T-helper 17 cell (primary cell): ENCODE measurements at places on chromosomes 3 and 15.

GRCh38 chr3:185687271-185687878, 101.3 kb downstream of the SENP2 start:
- no peak for DNase-seq

DNA sequence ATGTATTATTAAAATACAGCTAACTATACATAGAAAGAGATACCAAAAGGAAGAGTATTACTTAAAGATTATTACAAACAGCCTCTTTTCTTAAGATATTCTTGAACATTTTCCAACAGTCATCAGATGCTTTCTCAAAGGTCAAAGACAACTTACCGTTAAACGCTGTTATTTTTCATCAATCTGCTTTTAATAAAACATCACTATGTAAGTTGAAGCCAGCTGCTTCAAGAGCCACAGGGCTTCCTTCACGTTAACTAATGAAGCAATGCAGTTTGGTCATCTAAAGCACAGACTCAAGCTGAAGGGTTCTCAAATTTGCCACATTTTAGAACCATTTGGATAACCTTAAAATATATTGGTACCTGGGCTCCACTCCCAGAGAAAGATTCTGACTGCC, 578.8 kb downstream of the ROBO2 start:
- DNase-seq = no peak

- no peak for DNase-seq
Measured at GRCh38 chr3:107062787-107063186, 314.5 kb upstream of the CCDC54 start.

DNA sequence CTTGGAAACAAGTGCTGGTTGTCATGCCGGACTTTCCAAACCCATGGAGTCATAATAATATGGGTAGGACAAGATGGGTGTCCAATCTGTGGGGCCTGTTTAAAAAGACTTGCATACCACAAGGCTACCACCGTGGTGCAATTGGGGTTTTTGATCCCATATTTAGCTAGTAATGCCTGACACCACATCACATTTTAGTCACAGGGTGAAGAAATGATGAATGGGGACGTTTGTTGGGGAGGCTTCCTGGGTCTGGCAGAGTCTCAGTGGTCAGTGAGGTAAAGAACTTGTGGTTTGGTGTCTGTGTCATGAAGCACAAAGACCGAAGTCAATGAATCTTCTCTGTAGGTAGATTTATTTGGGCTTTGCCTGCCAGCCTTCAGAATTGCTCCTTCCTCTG, 31.0 kb downstream of the P3H2 start:
- DNase-seq = no peak

DNA sequence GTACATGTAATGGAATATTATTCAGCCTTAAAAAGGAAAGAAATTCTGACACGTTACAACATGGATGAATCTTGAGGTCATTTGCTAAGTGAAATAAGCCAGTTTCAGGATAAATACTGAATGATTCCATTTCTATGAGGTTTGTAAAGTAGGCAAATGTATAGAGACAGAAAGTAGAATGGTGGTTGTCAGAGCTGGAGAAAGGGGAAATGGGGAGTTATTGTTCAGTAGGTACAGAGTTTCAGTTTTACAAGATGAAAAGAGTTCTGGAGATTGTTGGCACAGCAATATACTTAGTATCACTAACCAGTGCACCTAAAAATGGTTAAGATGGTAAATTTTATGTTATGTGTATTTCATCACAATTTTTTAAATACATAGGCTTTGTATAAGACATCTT, 60.6 kb downstream of the USP8 start:
- no peak for DNase-seq

DNA sequence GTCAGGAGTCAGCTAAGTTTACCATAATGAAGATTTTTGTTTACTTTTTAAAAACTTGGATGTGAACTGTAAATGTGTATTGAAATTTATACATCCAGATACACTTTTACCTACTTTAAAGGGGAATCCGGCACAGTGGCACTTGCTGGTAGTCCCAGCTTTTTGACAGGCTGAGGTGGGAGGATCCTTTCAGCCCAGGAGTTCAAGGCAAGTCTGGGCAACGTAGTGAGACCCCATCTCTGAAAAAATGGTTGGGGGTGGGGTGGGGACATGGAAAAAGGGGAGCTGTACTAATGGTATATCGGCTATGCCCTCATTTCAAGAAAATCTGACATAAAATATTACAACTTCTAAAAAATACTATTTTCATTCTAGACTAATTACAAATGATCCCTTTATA, 95.8 kb upstream of the CGNL1 start:
- no peak for DNase-seq

DNA sequence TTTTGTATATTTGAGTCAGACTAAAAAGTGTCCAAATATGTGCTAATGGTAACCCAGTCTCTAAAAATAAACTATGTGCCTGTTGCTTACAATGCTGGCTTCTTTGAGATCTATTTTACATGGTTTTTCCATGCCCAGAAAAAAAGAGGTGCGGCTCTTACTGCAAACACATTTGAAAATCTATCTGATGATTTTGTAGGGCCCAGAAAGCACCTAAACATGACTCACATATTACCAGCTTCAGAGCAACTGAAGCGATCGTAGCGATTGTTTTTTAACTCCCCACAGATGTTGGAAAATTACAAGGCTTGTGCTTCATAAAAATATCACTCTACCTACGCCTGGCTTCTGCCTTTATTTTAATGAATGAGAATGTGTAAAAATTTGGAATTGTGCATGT, 53.5 kb downstream of the SUCNR1 start:
- no peak for DNase-seq

GRCh38 chr3:46350262-46350565, 3.7 kb upstream of the CCR2 start:
- no peak for DNase-seq

DNA sequence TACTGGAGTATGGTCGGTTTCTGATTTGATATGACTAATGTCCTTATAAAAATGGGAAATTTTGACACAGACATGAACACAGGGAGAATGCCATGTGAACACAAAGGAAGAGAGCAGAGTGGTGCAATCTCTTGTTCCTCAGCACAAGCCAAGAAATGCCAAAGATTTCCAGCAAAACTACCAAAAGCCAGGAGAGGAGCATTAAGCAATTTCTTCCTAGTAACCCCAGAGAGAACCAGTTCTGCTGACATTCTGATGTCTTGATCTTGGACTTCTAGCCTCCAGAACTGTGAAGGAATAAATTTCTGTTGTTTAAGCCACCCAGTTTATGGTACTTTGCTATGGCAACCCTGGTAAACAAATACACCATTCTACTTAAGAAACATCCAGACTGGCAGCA, 227.8 kb upstream of the MRPL3 start:
- DNase-seq = no peak

- no peak for DNase-seq
Measured at GRCh38 chr3:152386208-152386607, 117.5 kb downstream of the MBNL1 start.

DNA sequence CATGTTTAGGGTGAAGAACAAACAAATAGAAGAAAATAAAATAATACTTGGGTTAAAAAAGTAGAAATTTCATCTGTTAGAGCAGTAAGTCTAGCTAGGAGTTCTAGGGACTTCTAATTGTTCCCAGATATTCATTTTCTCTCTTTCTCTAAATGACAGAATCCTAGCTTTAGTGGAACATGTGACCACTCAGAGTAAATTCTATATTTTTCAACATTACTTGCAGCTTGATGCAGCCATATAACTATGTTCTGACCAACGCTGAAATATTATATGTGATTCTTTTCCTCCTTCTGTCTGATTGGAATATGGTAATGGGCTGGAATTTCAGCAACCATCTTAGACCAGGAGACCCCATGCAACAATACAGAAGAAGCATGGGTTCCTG, 8.1 kb downstream of the PTX3 start:
- DNase-seq = no peak

DNA sequence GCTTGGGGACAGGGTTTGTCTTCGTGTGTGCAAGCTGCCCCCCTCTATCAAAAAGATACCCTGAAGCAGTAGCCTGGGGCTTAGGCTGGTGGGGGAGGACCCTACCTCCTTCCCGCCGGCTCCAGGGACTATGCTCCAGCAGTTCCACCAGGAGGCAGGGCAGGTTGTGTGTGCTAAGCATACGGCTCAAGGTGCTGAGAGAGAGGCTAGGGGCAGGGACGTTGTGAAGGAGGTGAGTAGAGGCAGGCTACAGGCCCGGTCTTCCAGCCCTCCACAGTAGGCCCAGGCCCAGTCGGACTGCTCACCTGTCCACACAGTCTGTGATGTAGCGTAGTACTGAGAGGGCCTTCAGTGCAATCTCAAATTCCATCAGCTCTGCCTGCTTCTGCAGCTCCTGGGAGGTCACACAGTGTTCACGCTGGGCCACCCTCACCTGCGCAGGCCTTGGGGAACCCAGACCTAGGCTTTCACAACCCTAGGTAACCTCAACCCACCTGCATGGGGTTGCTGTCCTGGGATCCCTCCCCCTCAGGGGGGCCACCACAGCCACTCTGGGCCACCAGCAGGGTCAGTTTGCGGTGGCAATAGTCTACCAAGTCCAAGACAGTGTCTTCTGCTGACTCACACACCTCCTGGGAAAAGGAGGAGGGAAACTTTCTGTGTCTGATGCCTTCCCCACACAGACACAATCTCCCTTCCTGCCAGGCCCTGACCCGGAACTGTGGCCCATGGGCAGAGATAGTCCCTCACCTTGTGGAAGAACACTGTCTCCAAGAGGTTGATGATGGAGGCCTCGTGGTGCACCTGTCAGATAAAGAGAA, 2.4 kb upstream of the RASSF1 start:
- no peak for DNase-seq

GRCh38 chr3:143010024-143010423, 8.7 kb downstream of the U2SURP start:
- DNase-seq = no peak

DNA sequence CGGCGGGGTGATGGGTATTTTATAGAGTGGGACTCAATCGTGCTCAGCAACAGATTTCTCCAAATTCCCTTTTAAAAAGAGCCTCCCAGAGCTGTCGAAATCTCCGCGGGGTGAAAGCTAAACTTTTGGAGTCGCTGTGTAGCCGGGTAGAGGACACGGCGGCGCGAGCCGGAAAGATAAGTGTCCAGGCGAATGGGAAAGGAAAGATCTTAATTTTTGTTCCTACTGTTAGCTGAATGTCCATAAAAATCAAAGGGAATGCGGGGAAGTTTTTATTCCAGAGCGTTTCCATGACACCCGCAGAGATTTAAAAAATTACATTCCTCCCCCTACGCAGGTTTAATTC, 9.1 kb downstream of the EOMES start:
- no peak for DNase-seq

DNA sequence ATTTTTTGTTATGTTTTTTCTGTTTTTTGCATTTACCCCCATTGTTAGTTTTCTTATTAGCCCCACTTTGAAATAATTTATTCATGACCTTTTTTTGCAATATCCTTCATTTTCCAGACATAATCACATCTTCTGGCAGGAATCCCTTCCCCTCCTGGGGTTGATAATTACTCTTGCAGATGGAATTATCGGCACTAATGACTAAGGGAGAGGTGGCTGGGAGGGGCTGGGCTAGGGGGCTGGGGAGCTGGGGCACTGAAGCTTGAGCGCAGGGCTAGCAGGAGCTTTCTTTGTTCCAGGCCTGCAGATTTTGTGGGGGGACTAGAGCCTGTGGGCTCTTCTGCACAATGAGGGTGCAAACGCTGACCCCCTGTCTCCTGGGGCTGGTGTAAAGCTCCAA, 77.8 kb downstream of the RAB11A start:
- DNase-seq = no peak

GRCh38 chr15:71596672-71597071, 213.7 kb upstream of the NR2E3 start:
- no peak for DNase-seq

DNA sequence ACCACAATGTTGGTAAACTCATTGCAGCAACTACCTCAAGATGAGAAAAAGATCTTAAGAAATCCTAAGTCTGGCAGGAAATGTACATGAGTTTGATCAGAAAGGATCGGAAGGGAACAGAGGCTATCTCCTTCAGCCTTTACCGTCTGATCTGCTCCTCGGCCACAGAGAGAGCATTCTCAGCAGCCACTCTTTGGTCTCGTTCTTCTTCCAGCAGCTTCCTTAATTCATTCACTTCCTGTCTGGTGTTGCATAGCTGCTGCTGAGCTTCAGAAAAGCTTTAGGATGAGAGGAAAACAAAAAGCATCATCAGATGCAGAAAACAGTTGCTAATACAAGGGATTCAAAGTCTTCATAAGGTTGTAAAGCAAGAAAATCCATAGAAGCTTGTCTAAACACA, 6.6 kb upstream of the HCLS1 start:
- no peak for DNase-seq

DNA sequence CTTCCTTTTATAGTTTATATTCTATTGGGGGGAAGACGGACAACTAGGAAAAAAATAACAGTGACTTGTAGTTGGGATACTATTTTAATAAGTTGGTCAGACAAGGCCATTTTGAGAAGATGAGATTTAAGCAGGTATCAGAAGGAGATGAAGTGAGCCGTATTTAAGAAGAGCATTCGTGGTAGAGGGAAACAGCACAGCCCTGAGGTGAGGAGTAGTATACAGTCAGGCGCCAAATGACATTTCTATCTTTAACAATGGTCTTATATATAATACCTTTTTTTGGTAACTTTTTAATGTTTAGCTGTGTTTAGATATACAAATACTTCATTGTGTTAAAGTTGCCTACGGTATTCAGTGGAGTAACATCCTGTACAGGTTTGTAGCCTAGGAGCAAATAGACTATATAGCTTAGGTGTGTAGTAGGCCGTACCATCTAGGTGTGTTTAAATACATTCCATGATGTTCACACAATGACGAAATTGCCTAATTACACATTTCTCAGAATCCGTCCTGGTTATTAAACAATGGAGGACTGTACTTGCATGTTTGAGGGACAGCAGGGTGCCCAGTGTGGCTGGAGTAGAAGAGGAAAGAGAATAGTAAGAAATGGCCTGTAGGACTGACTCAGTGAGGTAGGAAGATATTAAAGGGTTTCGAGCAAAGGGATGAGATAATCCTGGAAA, 1.6 kb downstream of the NKTR start:
- DNase-seq = no peak

GRCh38 chr3:49673121-49673714, 933 bp upstream of the APEH start:
- no peak for DNase-seq

DNA sequence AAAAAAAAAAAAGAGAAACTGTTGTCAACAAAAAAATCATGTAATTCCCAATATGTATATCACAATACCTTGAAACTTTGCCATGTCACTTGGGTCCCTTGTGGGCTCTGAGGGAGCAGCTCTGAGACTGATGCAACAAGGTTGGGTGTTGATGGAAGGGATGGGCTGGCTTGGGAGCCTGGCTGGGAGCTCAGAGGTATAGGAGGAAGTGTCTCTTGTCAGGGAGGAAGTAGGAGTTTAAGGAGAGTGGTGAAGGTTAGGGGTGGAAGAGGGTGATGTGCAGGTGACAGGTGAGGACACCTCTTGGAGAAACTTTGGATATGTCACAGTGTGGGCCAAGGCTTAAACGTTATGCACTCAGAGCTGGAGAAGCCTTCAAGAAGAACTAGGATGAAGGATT, 2.0 kb upstream of the TM6SF1 start:
- no peak for DNase-seq

GRCh38 chr15:85925649-85926237, 131.0 kb upstream of the KLHL25 start:
- DNase-seq = no peak

GRCh38 chr3:65607101-65607500, 431.6 kb downstream of the MAGI1 start:
- no peak for DNase-seq

- DNase-seq = no peak
Measured at GRCh38 chr15:45469027-45469426, 53.5 kb downstream of the SLC30A4 start.

GRCh38 chr3:23761440-23761896, 44.3 kb upstream of the UBE2E1 start:
- no peak for DNase-seq
